ENCODE measurements at places on chromosomes 4 and X. TPM values are rescaled to one million over a fixed set of nuclear protein-coding genes. Genes with fewer than 3 reads are reported as not detected.
A peak's percentile ranks its signal among the peaks of the same experiment; 100 is the strongest.

GRCh38 chrX:9341291-9342201 lies 123.3 kb upstream of the TBL1X start:
- DNase-seq, result peak; percentile 84

NSG1 gene
- under 0.01 TPM for total RNA-seq

MAP3K15 gene
- total RNA-seq, result under 0.01 TPM

DNA sequence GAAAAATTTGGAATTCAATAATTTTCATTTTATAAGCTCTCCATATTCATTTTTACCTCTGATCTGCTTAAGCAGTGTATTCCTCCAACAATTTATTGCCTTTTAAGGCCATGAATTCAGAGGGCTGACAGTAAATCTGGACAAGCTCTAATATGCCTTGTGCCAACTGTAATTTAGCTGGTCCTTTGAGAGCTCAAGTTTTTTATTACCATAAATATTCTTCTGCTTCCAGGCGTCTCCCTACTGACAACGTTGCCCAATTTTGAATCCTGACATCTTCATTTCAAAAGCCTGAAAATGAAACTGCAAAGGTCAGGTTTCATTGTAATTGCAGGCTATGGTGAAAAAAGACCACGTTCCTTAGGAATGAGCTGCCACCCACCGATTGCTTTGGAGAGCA lies 95.8 kb upstream of the GEMIN8 start:
- no peak for DNase-seq

DNA sequence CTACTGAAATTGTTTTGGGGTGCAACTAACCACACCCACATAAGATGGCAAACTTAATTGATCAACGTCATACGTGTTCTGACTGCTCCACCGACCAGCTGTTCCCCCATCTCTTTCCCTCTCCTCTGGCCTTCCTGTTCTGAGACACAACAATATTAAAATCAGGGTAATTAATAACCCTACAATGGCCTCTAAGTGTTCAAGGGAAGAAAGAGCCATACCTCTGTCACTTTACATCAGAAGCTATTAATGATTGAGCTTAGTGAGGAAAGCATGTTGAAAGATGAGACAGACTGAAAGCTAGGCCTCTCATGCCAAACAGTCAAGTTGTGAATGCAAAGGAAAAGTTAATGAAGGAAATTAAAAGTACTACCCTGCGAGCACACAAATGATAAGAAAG lies 173.9 kb upstream of the FTHL17 start:
- DNase-seq, result no peak

DNA sequence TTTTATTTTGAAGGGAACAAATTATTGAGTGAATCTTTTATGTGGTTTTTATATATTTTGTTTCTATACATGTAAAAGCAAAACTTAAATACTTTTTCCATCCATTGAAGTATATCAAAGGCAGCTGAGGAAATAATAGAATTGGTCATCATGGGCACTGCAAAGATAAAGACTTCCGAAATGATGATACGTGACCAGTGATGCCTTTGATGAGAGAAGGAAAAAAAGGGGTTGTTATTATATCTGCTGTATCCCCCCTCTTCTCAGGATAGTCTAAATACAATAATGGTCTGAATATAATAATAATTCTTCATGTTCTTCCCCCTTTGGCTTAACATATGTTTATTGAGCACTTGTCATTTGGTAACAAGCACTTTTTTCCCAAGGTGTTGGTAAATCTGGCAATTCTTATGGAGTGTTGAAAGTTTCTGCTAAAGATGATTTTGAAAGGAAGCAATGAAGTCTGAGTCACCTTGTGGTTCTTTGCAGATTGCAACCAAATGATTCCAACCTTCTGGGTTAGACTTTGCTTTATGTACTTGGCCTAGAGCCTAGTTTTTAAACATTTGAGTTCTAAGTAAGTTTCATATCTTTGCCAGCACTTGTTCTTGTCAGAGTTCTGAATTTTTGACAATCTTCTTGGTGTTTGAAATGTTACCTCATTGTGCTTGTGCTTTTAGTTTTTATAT lies 60.8 kb downstream of the USP9X start:
- DNase-seq, result peak; percentile 92

DNA sequence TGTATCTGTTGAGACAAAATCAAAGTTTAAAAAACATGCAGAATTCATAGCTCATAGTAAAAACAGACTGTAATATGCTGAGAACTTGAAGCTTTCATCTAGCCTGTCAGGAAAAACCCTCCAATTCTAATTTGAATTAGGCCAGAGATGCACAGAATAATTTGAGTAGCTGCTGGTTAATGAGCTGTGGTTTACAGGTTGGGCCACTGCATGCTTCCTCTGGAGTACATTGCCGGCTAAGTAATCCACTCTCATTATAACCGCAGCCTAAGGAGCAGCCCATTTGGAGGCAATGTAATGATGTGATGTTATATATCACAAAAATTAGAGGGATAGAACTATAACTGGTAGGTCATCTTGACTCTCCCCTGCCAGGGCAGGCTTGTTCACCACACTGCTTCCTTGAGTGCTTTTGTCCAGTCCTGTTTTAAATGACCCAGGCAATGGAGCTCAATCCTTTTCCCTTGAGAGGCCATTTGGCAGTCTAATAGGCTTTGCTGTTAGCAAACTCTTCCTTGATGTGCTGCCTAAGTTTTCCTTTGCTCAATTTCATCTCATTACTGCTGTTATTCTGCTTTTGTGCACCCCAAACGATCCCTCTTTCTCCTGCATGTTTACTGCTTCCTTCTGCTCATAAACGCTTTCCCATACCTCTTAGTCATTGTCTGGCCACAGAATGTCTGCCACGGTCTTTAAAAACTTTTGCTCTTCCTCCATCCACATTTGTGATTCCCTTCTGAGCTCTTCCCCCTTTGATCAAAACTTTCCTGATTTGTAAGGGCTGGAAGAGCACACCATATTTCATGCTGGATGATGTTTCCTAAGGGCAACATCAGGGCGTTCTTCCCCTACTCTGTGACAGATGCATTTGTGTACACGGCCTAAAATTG lies 230.9 kb downstream of the C4orf33 start:
- DNase-seq, result no peak

ZNF141 gene
- 8.9 TPM for total RNA-seq

DNA sequence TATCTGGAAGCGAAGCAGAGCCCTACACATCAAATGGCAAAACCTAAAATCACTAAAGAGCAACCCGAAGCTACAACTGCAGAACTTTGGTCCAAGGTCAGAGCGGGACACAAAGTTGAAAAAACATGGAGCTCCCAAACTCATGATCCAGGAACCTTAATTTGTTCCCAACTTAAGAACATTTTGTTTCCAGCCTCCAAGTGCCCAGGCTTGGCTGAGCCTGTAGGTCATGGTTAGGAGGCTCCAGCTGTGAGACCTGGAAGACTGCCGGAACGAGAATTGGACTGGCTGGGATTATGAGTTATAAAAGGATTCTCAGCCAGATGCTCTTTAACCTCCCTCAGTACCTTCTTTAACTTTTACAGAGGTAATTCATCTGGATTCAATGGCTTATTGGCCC lies 349.1 kb upstream of the DDX53 start:
- DNase-seq, result no peak

EDA2R gene
- 21.0 TPM for total RNA-seq

GIMD1 gene
- total RNA-seq, result not detected

DNA sequence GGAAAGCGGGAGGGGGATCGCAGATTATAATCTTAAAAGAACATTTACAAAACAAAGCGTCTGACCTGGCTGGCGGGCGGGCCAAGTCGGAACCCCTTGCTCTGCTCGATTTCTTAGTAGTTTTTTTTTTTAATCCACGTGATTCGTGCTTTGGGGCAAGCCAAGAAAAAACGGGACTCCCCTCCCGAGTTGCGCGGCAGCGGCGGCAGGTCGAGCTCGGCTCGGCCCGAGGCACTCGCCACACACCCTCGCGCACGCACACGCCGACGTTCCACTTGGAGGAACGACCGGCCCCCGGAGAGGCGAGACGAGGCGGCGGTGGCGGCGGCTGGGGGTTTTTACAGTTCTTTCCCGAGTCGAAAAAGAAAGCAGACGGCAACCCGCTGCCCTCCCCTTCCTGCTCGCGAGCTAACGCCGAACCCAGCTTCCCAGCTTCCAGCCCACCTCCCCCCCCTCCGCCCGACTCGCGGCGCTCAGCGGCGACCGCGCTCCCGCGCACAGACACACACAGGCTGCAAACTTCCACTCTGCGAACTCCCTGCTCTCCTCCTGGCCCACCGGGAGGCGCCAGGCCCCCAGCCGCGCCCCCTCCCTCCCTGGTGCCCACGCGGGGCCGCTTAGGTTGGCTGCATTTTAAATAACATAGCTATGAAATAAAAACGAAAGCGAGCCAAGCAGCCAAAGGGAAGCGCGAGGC lies 1.2 kb downstream of the BCOR start:
- peak; percentile 39 for DNase-seq

- peak; percentile 70 for DNase-seq
These were observed 30.2 kb upstream of the TENM3 start for GRCh38 chr4:182213004-182213403.

DNA sequence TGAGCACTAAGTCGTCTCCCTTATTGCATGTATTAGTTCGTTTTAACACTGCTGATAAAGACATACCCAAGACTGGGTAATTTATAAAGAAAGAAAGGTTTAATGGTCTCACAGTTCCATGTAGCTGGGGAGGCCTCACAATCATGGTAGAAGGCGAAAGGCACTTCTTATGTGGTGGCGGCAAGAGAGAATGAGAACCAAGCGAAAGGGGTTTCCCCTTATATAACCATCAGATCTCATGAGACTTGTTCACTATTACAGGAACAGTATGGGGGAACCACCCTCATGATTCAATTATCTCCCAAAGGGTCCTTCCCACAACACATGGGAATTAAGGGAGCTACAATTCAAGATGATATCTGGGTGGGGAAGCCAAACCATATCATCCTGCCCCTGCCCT lies 85.1 kb downstream of the LINC00632 start:
- no peak for DNase-seq

PHEX gene
- 1.7 TPM for total RNA-seq

DNA sequence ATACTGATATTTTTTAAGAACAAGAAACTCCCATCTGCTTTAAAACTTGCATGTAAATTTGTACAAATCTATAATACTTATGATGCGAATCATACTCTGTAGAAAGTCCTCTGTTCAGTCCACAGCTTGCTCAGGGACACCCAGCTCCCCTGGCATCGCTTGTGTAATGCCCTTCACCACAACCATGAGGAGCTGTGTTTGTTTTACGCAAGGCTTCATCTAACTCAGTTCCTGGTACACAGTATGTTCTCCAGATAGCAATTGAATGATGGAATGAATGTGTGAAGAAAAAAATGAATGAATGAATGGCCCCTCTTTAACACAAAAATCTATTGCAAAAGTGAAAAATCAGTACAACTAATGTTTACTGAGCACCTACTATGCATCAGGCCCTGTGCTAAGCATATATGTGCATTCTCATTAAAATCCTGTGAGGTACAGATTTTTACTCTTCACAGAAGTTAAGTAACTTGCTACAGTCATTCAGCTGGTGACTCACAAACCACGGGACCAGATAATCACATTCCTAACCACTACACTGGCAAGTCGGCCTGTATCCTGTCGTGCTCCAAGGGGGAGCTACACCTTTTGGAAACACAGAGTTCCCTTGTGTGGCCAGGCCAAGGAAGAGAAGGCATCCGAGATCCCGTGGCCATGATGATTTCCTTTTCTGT lies 58.7 kb upstream of the KDR start:
- peak; percentile 92 for DNase-seq

DNA sequence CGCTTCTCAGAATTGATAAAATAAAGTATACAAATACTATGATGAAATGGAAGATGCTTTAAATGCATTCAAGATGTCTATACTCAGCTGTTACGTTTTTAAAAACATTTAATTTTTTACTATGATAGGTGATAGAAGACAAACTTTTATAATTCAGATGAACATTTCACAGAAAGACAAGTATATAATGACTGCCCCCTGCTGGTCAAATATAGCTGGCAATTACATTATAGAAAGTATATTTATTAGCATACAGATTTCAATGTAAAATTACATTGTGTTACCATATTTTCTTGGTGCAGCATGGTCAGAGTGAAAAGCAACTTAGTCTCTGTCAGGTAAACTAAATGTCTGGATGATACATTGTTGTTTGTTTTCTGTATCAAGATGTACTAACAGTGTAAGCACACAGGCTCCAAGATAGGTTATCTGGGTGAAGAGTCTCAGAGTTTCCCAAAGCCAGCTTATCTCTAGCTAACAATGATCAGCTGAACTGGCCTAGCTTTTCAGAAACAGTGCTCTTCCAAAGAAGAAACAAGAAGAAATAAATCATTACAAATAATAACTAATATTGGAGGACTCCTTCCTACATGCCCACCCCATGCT lies 54.1 kb downstream of the SRPX start:
- no peak for DNase-seq

- peak; percentile 53 for DNase-seq
These were observed 79.1 kb downstream of the NPFFR2 start for GRCh38 chr4:72110886-72111285.

DNA sequence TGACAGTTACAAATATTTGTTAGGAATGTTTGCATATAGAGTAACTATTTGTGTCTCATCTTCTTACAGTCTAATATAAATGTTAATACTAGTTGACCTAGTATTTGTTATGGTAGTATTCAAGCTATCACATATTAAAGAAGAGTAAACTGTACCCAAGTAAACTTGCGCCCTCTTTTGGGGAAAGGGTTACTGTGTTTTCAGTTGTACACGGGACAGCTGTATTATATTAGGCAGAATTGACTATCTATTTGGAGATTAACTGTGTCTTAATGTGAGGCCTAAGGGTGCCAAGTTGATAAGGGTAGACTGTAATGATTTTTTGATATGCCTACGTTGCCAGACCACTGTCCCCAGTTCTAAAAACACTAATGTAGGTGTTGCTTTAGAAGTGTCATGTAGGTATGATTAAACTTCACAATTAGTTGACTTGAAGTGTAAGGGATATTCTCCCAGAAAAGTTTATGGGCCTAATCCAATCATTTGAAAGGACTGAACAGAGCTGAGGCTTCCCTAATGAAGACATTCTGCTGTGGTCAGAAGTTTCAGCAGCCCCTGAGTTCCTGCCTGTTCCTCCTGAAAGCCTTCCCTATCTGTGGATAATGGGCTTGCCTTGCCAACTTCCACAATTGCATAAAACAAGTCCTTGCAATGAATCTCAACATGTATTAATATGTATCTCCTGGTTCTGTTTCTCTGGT lies 172.8 kb upstream of the CXCL13 start:
- DNase-seq, result no peak

All from fibroblast of lung (primary cell).